Natural killer cell treated with Interleukin-12 subunit alpha and Interleukin-12 subunit beta and Interleukin-15 and Interleukin-18, amount 100 ng/mL, for 72 hours (primary cell): ENCODE measurements at places on chromosomes 1 and 21. TPM values are rescaled to one million over a fixed set of nuclear protein-coding genes. Genes with fewer than 3 reads are reported as not detected.
A peak's percentile ranks its signal among the peaks of the same experiment; 100 is the strongest.

DNA sequence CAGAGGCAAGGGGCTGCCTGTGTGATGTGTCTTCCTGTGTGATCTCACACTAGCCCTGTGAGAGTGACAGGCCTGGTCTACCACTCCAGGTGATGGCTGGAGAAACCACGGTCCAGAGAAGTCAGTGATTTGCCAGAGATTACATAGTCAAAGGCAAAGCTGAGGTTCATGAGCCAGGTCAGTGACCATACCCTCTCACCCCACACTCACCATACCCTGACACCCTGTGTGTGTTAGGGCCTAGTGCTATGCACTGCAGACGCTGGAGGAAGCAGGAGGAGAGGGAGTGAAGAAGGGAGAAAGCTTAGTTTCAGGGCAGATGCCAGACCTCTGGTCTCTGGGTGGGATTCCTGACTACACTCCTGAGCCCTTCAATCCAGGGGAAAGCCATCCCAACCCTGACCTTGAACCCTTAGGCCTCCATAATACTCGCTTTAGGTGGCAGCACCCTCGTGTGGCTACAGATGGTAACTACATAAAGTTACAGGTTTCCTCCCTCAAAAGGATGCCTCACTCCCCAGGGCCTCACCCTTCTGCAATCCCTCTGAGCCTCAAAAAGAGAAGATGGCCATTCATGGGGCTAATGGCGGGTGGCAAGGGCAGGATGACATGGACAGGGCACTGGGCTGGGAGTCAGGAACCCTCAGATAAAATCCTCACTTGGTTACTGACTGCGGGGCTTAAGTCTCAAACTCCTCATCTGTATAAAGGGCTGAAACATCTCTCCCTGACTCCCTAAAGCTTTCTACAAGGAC lies 20.8 kb upstream of the SDC3 start:
- H3K27me3 ChIP-seq = no peaks in the 10 kb centered on the region
- DNase-seq = peak; percentile 68
- H3K27ac ChIP-seq = no peak overlapping the region

GRCh38 chr1:89047734-89048133 lies 17.3 kb downstream of the GBP1 start:
- H3K36me3 ChIP-seq = peaks cover 19% of the 10 kb centered on the region
- no peaks in the 10 kb centered on the region for H3K27me3 ChIP-seq
- H3K4me3 ChIP-seq = no peak overlapping the region
- peaks cover 3% of the 10 kb centered on the region for H3K4me1 ChIP-seq

GRCh38 chr1:167704715-167705114 lies 17.1 kb upstream of the MPZL1 start:
- H3K4me3 ChIP-seq = no peak overlapping the region
- H3K36me3 ChIP-seq = peaks cover 4% of the 10 kb centered on the region
- no peak for DNase-seq
- peak overlapping the region; percentile 60 for H3K27ac ChIP-seq
- no peaks in the 10 kb centered on the region for H3K27me3 ChIP-seq

- H3K4me3 ChIP-seq = peak within 1 kb of the TSS; percentile 70
- H3K36me3 ChIP-seq = no peaks in the 10 kb centered on the region
- H3K27ac ChIP-seq = no peak within 1 kb of the TSS
- DNase-seq = peak; percentile 64
Measured at GRCh38 chr1:21289700-21290545, at the start of gene ECE1. TSS of gene ECE1 (minus strand) at chr1:21290463. CDS start at chr1:21290414, 49 bp downstream.

DNA sequence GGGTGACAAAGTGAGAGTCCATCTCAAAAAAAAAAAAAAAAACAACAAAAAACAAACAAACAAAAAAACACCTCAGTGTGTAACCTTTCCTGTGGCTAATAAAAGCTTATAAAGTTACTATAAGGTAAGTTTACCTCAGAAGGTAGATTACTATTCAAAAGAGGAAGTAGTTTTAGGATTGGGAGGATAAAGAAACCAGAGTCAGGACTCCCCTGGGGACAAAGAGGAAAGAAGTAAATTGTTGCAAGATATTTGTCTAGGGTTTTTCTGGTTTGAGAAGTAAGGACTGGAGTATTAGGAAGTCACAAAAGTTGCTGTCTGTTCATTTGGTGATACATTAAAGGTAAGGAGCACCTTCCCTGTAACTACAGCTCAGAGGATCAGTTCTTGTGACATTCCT lies 23.8 kb upstream of the CENPF start:
- no peak overlapping the region for H3K27ac ChIP-seq
- H3K4me3 ChIP-seq = no peak overlapping the region
- H3K36me3 ChIP-seq = peaks cover 9% of the 10 kb centered on the region

- no peak overlapping the region for H3K4me3 ChIP-seq
- no peaks in the 10 kb centered on the region for H3K4me1 ChIP-seq
- no peaks in the 10 kb centered on the region for H3K27me3 ChIP-seq
- H3K36me3 ChIP-seq = no peaks in the 10 kb centered on the region
Measured at GRCh38 chr1:3529099-3529729, 74.7 kb downstream of the ARHGEF16 start.

- H3K36me3 ChIP-seq = peaks cover 18% of the 10 kb centered on the region
- peaks cover 55% of the 10 kb centered on the region for H3K4me1 ChIP-seq
- H3K27ac ChIP-seq = peak overlapping the region; percentile 94
- no peaks in the 10 kb centered on the region for H3K27me3 ChIP-seq
Measured at GRCh38 chr1:101235696-101236515, 913 bp upstream of the S1PR1 start.

GRCh38 chr1:209106237-209106741 lies 477.2 kb upstream of the CAMK1G start:
- no peak overlapping the region for H3K27ac ChIP-seq
- no peak overlapping the region for H3K4me3 ChIP-seq
- no peaks in the 10 kb centered on the region for H3K4me1 ChIP-seq

DNA sequence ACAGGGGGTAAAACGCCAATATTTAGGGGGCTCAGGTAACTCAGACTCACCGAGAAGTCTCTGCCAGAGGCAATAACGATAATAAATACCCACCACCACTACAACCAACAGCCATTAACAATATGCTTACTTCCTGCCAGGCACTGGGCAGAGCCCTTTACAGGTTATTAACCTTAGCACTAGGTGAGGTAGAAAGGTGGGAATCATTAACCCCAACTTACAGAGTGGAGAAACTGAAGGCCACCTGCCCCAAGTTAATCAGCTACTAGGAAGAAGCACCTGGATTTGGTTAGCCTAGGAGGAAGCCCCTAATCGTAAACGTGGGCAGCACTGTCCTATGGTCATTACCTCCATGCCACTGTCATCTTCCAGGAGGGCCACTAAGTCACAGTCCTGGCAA lies 110.0 kb downstream of the UBR4 start:
- H3K4me1 ChIP-seq = no peaks in the 10 kb centered on the region
- peaks cover 53% of the 10 kb centered on the region for H3K36me3 ChIP-seq
- no peak overlapping the region for H3K27ac ChIP-seq
- H3K27me3 ChIP-seq = no peaks in the 10 kb centered on the region
- DNase-seq = no peak
- H3K4me3 ChIP-seq = no peak overlapping the region

DNA sequence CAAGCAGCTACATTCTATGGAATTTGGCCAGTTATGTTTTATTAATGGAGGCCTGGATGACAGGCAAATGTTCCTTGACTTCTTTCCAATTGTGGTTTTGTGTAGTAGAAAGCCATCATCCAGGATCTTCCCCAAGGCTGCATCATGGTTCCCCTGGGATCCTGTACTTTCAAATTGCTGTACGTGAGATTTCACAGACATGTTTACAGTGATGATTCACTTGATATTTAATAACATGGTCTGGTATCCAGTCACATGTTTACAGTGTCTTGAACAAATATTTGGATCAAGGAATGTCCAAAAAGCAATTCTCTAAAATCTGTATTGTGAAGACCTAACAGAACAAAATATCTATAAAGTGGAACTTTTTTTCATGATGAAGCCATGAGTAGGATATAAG lies 68.3 kb upstream of the ST6GALNAC3 start:
- no peak overlapping the region for H3K27ac ChIP-seq
- H3K4me1 ChIP-seq = no peaks in the 10 kb centered on the region
- no peaks in the 10 kb centered on the region for H3K36me3 ChIP-seq
- DNase-seq = no peak

GRCh38 chr1:167209044-167209443 lies 11.6 kb upstream of the POU2F1 start:
- peaks cover 15% of the 10 kb centered on the region for H3K36me3 ChIP-seq
- peak overlapping the region; percentile 68 for H3K27ac ChIP-seq
- DNase-seq = no peak
- H3K4me1 ChIP-seq = peaks cover 10% of the 10 kb centered on the region
- peak overlapping the region; percentile 34 for H3K4me3 ChIP-seq

- H3K27ac ChIP-seq = no peak overlapping the region
- no peak for DNase-seq
- no peaks in the 10 kb centered on the region for H3K36me3 ChIP-seq
- no peaks in the 10 kb centered on the region for H3K4me1 ChIP-seq
Measured at GRCh38 chr1:244154508-244154871, 103.4 kb downstream of the ZBTB18 start.

The CXADR gene
- not detected for total RNA-seq

The CRYAA gene
- not detected for total RNA-seq

The FNDC10 gene
- 2.4 TPM for total RNA-seq

The CD101 gene
- total RNA-seq = 1.4 TPM

The DLGAP3 gene
- total RNA-seq = 0.71 TPM
